Activated CD4-positive, alpha-beta T cell treated with anti-CD3 and anti-CD28 coated beads for 24 hours (primary cell): ENCODE measurements at places on chromosomes 3 and 15.

GRCh38 chr15:33093222-33093621 is 101.3 kb downstream of the FMN1 start:
- no peak for DNase-seq

DNA sequence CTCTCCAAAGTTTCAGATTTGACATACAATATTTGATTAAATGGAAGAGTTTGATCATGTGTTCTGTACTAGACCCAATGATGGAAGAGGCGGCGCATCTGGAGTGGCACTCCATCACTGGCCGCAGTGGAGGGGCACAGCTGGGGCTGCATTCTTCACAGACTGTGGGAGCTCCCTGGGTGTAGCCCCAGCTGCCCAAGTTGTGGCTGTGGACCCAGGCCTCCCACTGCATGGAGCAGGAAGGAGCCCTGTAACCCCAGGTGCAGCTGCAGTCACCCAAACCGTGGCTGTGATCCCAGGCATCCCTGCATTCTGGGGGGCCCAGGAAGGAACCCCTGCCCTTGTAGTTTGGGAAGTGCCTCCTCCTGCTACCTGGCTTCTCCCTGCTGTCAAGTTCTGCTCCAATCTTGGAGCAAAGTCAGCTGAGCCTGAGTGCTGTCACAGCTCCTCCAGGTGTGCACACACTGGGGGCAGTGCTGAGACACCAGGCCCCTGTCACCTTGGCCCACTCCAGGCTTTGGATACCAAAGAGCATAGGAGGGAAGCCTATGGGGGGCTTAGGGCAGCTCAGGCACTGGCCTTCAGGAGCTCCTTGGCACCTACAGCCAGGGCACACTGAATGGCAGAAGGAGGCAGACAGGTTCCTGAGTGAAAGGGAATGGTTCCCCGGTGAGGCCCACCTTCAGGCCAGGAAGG is 651.9 kb upstream of the BCHE start:
- DNase-seq = no peak

- no peak for DNase-seq
Measured at GRCh38 chr15:49466119-49466518, 43.1 kb downstream of the FGF7 start.

- no peak for DNase-seq
Measured at GRCh38 chr3:195070336-195070735, 200.6 kb downstream of the XXYLT1 start.

GRCh38 chr3:138124188-138124587 is 8.0 kb downstream of the A4GNT start:
- no peak for DNase-seq

- no peak for DNase-seq
Measured at GRCh38 chr15:100764778-100765466, 114.7 kb upstream of the ALDH1A3 start.

DNA sequence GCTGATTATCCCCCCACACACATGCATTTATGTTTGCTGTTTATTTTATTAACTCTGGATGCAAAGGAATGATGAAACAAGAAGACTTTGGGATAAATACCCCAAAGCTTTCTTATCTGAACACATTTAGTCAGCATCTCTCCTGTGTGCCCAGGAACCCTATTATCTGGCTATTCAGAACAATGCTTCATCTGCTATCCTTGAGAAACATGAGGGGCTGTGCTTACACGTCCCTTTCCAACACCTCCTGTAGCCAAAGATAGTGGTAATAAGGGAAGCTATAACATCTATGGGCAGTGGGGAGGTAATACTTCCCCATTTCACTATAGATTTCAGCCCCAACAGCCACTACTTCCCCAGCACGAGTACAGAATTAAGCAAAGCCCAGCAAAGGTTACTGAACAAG is 94.7 kb downstream of the SSR3 start:
- DNase-seq = no peak

- DNase-seq = no peak
Measured at GRCh38 chr3:171330938-171331337, 129.3 kb downstream of the TNIK start.

GRCh38 chr3:159025733-159026132 is 223.9 kb downstream of the MFSD1 start:
- DNase-seq = no peak

- peak; percentile 34 for DNase-seq
Measured at GRCh38 chr15:90004671-90005070, 3.5 kb downstream of the ZNF710 start.

GRCh38 chr3:46858456-46858855 is 4.8 kb downstream of the MYL3 start:
- DNase-seq = no peak

DNA sequence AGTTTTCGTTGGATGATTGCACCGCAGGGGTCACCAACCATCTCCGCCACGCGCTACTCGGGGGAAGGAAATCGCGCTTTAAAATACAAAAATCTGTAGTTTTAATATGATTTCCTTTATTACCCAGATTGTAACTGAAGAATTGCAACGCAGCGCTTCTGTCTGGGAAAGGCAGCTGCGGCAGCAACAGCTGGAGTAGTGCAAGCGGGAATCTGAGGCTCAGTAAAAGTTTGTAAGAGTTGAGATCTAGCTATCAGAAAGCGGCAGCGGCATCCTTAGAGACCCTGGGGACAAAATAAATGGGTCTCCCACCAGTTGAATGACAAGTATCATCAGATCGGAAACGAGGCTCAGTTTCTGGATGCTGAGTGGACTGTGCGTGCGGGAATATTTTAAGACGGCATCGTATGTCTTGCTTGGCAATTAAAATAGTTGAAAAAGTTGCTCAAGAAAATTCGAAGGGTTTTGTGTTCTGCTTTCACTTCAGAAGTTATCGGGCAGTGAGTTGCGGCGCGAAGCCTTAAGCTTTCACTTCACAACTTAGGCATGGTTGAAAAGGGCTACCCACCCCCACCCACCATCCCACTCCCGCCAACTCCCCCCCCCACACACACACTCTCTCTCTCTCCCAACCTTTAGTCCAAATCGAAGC is 2.7 kb downstream of the MECOM start:
- no peak for DNase-seq

DNA sequence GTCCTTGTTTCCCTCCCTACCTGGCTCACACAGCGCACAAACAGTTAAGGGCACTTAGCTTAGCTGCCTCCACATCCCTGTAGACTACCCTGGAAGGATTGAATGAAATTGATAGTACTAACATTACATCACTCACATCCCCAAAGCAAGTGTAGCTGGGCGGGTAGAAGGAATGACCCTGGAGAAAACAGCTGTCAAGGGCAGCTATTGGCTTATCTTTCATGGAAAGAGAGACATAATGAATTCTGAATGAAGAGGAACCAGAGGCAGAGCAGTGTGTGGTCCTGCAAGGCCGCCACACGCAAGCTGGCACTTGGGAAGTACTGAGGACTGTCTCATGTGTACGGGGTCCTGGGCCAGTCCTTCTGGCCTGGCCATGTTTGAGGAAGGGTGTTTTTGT is 369.6 kb upstream of the RGMA start:
- no peak for DNase-seq
